ENCODE measurements at places on chromosomes 5 and 9.

DNA sequence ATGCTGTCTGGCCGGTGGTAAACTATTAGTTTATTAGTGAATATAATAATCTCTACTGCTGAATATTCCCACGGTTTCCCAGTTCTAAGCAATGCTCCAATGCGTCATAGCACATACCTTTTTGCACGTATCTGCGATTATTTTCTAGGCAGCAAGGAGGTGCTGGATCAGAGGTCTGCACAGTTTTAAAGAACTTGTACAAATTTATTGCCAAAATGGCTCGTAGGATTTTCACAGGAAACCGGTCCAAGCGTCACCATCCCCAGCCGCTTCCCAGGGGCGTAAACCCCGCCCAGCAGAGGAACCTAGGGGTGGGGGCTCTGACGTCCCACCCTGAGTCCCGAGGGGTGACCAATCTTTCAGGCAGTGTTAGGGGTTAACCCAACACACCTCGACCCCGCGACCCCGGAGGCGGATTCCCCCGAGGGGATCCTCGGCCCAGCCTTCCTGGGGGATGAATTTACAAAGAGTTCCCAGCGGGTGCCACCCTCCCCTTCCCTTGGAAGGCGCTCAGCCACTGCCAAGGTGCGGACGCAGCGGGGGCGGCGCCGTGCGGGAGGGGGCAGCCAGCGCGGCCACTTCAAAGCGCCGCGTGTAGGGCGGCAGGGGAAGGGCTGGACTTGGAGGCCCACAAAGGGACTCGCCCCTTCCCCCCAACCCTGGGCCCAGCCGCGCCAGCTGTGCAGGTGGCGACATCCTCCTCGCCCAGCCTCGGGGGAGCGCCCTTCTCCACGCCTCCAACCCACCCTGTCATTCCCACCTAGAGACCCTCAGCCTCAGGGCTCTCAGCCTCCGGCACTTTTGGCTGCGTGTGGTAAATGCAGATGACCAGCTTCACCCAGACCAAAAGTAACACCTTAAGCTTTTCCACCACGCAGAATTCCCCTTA, 43.5 kb upstream of the TCF7 start:
- DNase-seq, result peak; percentile 58

GRCh38 chr5:2205596-2206226, 323.0 kb upstream of the IRX4 start:
- no peak for DNase-seq

GRCh38 chr9:101054657-101055056, 26.1 kb downstream of the PLPPR1 start:
- no peak for DNase-seq

- no peak for DNase-seq
Measured at GRCh38 chr5:34959323-34959722, 30.0 kb downstream of the DNAJC21 start.

- no peak for DNase-seq
Measured at GRCh38 chr5:135402031-135402430, 3.0 kb upstream of the MACROH2A1 start.

- no peak for DNase-seq
Measured at GRCh38 chr5:42767491-42768105, 11.0 kb downstream of the CCDC152 start.

DNA sequence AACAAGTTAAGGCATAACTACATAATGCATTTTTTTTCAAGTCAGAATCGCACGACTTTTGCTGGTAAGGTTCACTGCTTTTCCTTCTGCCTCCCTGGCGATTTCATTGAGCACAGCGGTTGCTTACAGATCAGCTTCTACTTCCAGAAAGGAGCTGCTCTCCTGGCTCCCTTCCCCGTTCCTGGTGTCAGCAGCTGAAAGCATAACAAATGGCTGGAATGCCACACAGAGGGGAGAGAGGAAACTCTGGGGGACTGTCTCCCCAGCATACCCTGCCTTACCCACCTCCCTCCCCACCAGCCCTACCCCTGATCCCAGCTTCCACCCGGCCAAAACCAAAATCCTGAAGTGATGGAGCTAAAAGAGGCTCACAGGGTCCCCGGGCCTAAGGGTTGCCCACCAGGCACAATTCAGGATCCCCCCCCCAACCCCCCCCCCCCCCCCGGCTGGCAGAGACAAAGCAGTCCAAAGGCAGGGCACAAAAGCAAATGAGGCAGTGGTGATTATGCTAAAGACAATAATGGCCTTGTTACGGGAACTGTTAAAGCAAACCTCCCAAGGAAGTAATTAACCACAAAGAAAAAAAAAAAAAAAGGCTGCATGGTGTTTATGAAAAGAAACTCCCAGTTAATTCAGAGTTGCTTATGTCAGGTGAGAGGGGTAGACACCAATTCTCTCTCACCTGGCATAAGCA, 126.1 kb upstream of the WWC1 start:
- no peak for DNase-seq

DNA sequence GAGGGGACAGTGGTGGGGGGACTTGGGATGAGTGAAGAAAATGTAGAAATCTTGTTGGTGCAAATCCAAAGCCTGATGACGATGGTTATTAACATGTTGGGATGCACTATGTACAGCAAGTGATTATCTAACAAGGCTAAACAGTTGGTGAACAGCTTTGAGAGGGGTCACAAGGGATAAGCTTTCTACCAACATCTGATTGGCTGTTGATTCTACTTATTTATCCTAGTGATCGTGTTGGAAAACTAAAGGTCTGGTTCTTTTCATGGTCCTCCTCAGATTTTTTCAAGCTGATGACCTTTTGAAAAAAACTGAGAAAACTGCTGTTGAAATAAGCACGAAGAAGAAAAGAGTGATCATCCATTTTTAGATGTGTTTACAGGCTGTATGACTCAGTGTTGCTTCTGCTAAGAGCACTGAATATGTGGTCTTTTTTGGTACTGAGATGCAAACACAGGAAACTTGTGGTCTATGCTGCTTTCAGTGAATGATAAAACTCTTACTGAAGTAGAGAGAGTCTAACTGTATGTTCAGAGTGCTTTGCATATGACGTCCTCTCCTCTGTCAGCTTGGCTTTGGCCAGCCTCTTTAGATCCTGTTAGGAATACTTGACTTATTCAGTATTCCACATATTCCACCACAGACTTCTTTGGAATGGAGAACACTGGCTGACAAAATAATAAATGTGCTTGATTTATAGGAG, 174.8 kb downstream of the SLF1 start:
- DNase-seq, result peak; percentile 37

- no peak for DNase-seq
Measured at GRCh38 chr9:116394894-116395698, 241.5 kb downstream of the PAPPA start.

DNA sequence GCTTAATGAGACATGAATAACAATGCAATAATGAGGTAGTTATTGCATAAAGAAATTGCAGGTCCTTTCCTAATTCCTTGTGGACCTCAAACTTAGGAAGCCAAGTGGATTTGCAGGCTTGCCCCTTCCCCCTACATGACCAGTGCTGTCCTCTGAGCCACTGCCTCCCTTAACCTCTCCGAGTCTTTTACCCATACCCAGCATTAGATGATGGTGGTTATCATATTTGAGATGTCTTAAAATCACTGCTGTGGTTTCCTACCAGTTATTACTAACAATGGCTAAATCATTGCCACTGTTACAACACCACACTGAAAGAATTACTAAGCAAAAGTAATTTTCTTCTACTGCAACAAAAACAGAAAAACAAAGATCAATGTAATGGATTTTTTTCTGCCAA, 170.8 kb downstream of the EDIL3 start:
- no peak for DNase-seq

DNA sequence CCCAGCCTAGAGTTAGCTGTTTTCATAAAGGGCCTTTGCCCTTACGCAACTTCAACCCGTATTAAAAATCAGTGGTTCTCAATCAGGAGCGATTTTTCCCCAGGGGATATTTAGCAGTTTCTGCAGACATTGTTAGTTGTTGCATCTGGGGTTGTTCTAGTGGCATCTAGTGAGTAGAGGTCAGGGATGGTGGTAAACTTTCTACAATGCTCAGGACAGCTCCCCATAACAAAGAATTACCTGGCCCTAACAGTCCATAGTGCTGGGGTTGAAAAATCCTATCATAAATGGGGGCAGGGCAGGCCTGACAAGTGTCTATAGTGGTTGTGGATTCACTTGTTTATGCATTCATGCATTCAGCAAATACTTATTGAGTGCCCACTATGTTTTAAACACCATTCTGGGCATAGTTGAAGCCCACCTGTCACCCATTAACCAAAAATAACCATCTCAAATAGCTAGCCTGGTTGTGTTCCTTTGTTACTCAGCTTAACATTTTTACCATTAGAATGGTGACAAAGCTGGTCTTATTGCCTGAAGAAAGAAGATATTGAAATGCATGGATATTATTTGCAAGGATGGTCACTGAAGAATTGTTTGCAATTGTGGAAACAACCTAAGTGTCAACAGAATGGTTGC, 15.9 kb upstream of the FGF1 start:
- DNase-seq, result no peak

DNA sequence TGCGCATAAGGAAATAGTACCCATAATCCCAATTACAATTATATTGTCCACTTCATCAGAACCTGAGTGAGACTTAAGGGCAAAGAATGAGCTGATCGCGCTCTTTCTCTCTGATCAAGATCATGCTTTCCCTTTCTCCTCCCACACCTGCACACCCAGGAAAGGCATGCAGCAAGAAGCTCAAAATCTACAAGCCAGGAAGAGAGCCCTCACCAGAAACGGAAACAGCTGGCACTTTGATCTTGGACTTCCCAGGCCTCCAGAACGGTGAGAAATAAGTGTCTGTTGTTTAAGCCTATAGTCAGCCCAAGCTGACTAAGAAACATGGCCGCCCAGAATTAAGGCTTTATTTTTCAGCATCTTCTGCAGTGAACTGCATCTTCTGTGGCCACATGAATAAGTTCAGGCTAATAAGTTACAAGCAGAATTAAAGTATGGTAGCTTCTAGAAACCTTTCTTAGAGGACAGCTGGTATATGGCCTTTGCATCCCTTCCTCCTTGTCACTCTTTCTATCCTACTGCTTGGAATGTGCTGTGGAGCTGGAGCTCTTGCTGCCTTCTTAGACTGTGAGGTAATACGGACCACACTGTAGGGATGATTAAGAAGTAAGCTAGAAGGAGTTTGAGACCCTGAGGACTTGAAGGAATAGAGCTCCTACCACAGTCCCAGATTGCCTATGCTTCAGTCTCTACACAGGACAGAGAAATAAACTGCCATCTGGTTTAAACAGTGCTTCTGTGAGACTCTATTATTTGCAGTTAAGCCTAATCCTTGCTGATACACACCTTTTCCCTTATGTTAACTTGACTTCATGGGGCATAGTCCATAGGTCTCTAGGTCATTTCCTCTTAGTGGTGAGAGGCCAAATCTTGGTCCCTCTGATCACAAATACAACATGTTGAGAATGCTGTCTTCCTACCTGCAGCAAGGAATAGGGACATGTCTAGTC, 17.2 kb downstream of the OR2S2 start:
- peak; percentile 73 for DNase-seq

DNA sequence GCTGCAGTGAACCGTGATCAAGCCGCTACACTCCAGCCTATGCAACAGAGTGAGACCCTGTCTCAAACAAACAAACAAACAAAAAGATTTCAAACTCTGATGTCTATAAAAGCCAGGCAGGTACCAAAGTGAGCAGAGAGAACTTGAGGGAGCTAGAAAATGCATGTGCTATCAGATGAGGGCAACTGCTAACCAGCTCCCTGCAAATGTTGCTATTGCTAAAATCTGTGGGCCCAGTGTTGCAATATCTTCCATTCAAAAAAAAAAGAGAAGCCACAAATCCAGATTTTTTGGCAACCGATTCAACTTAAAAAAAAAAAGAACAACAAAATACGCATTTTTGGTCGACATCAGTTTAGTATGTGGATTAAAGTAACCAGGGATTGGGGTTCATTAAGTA, 5.5 kb downstream of the UBE2D2 start:
- DNase-seq, result no peak

DNA sequence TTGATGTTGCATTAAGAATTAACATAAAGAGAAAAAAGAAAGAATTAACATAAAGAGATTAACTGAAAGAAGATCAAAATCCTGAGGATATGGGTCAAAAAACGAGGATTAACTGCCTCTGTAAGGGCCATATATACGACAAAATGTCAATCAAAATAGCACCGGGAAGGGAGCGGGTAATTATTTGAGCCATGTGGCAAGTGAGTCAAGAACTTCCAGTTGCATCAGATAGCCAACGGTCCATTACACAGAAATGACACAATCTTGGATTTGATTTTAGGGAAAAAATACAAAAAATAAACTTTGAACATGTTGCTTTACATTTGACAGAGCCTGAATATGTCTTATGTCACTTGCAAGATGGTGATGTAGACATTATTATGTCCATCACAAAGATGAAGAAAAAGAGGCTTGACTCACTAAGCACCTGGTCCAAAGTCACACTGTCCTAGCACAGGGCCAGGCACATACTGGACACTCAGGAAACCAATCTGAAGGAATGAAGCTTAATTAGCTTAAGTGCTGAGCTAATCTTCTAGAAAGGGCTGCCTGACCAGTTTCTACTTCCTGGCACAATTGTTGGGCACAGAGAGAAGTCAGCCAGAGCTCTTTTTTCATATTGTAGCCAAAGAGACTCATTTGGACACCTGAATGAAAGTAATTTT, 273.2 kb upstream of the PAPPA start:
- no peak for DNase-seq

DNA sequence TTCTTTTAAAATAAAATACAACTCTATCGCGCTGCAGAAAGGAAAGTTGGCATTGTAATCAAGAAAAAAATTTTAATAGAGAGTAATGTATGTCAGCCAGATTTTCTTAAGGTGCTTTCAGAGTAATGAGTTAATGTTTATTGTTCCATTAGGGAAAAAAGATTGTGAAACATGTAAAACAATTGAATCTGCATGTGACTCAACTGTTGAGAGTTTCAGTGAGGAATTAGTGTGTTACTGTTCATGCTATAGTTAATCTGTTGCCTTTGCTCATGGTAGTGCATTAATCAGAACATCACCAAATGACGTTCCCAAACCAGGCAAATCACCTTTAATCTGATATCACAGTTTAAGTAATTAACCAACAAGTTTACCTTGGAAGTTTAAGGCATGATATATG, 600.5 kb downstream of the NR2F1-AS1 start:
- DNase-seq, result no peak
